ENCODE measurements at places on chromosomes 6 and 20.

DNA sequence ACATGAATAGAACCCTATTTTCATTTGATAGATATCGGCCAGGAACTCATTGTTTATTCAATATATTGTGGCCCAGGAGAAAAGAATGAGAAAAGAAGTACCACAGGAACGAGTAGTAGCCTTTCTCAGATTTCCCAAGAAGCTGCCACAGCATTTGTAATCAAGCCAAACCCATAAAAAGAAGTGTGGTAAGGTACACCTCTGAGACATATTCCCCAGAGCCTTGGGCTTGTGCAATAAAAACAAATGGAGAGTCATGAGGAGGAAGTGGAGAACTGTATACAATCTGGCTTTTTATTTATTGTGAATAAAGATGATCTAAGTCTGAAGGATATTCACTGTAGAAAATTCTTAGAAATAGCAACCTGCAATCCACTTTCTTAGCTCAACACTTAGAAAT, 36.7 kb downstream of the KIF6 start:
- peak; percentile 93 for DNase-seq

- no peak for DNase-seq
Observed at GRCh38 chr6:71332012-71332411, 43.4 kb downstream of the OGFRL1 start.

DNA sequence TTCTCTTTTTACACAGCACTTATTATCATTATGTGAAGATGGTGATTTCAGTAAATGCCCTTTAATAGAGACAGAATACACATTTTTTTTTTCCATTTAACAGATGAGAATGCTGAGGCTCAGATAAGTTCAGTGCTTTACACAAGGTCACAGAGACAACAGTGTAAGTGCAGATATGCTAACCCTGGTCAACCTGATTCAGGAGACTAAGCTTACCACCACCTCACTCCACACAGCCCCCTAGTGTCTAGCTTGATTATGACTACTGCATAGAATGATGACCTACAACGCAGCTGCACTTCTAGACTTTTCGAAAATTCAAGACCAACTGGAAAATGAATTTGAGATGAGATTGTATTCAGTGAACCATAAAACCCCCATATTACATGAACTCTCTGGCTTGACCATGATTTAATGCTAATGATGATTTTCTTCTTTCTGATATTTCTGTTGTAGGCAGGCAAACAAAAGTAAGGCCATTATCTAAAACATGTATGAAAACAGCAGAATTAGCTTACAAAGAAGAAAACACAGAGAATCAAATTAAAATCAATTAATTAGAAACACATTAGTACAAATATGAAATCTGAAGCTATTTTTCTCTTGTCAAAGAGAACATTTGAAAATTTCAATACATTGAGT, 212.1 kb upstream of the PHACTR1 start:
- DNase-seq: no peak

DNA sequence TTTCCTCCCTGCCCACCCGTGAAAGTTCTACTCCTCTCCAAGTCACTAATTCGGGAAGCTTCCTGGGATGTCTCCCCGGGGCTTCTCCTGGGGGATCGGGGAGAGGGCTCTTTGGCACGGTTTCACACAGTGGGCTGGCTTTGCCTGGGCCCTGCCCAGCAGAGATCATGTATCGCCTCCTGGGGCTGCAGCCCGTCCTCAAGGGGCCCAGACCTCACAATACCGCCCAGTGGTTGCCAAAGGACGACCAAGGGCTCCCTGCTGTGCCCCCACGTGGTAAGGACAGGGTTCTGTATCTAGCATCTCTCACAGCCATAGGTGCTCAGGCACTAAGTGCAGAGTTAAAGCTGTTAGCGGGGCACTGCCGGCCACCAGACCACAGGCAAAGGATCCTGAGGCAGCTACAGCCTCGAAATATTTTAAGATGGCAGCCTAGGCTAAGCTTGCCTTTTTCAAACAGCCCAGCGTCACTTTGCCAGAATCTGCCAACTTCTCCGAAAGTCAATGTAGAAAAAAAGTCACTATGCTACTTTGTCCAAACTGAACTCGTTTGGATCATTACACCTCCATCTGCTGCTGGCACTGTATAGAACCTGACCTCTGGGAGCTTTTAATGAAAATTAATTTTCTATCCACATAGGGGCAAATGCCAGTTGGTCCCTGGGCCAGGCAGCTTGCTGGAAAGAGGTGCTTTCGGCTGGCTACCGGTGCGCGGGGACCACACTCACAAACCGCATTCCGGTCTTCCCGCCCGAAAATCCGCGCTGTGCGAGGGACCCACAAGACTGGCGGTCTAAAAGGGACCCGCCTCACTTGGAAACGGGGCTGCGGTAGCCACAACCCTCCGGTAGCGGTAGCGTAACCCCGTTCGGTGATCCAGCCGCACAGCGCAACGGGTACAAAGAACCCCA, 1.3 kb upstream of the NNAT start:
- DNase-seq: no peak

DNA sequence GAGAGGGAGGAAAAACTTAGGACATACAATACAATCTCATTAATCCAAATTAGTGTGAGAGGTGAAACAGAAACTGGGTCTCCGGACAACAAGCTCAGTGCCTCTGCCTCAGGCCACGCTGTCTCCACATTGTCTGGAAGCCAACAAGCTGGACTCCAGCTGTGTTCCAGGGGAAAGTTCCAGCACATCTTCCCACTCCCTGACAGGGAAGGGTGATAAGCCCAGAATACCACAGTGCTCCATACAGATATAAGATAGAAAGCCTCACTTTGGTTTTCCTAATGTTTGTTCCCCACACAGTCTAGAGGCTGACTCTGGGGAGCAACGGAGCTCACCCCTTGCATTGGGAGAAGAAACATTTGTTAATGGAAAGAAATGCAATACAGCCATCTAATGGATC, 117.1 kb upstream of the SPTLC3 start:
- no peak for DNase-seq

DNA sequence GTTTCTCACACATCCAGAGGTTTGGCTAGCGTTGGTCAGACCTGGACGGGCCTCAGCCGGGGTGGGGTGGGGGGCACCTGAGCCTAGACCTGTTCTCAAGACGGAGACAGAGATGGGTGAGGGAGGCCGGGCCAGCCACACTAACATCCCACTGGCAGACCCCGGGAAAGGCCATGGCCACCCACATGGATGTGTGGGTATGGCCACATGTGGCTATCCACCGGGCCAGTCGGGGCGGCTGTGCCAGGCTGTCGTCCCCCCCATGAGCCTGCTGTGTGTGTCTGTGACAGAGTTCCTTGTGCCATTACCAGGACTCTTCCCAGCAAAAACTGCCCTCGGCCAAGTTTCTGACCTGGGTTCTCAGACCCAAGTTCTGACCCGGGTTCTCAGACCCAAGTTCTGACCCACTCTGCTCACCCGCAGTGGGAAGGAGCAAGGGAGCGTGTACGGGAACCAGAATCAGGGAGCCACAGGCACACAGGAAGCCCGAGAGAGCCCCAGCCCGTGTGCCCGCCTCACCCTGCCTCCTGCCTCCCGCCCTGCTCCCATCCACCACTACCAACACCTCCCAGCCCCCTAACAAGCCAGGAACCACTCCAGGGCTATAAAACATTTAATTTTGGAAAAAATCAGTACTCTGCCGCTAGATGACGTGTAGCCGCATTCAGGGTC, 255.5 kb downstream of the TAF4 start:
- no peak for DNase-seq

- peak; percentile 28 for DNase-seq
Observed at GRCh38 chr6:24766680-24767462, 7.9 kb upstream of the GMNN start.

DNA sequence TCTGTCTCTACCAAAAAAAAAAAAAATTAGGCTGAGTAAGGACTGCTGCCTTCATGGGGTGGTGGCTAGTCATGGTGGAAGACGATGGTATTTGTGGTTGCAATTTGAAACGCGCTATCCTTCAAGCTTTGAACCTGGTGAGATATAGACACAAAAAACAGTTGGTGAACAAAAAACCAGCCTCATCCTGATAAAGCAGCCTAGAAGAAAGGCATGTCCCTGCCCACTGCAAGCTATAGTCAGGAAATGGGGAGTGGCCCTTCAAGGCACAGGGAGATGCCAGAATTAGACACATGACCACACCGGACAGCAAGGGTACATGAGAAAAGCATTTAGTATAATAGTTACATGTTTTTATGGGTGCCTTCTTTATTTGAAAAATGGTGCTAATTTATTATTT, 193.6 kb downstream of the NFATC2 start:
- DNase-seq: no peak

DNA sequence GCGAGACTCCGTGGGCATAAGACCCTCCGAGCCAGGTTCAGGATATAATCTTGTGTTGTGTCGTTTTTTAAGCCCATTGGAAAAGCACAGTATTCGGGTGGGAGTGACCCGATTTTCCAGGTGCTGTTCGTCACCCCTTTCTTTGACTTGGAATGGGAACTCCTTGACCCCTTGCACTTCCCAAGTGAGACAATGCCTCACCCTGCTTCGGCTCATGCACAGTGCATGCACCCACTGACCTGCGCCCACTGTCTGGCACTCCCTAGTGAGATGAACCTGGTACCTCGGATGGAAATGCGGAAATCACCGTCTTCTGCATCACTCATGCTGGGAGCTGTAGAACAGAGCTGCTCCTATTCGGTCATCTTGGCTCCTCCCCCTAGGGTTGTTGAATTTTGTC, 307.7 kb upstream of the DEFB115 start:
- DNase-seq: no peak

- no peak for DNase-seq
Observed at GRCh38 chr6:107495971-107496370, 6.1 kb downstream of the SOBP start.

DNA sequence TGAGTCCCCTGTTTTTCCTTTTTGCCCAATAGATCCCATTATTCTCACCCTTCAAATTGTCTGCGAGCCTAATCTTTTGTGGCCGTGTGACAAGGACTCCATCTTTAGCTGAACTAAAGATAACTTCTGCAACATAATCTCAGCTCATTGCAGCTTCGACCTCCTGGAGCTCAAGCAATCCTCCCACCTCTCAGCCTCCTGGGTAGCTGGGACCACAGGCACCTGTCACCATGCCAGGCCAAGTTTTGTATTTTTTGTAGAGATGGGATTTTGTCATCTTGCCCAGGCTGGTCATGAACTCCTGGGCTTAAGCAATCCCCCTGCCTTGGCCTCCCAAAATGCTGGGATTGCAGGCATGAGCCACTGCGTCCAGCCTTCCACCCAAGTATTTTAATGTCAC, 161.0 kb downstream of the GJA1 start:
- DNase-seq: no peak

GRCh38 chr6:9517806-9518205, 897.1 kb downstream of the TFAP2A start:
- no peak for DNase-seq

GRCh38 chr6:27582928-27583725, 110.2 kb upstream of the ZNF184 start:
- DNase-seq: peak; percentile 21

- DNase-seq: peak; percentile 80
Observed at GRCh38 chr6:3390698-3391097, 66.2 kb downstream of the SLC22A23 start.

GRCh38 chr6:6946206-6947155, 161.3 kb upstream of the RREB1 start:
- no peak for DNase-seq

DNA sequence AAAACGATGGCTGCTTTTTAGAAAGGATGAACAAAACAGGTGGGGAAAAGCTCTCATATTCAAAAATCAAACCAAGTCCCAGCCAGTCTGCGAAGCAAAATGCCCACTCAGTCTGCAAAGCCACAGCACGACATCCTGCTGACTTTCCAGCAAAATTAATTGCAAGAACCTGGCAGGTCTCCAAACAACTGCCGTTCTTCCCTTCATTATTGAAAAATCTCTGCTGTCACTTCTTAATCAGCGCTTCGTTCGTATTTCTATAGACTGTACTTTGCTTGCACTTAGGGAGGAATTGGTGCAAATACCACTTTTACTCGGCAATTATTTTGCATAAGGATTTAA, 222.4 kb downstream of the CBLN4 start:
- DNase-seq: no peak

GRCh38 chr20:50559149-50559548, 49.0 kb downstream of the PTPN1 start:
- DNase-seq: no peak

DNA sequence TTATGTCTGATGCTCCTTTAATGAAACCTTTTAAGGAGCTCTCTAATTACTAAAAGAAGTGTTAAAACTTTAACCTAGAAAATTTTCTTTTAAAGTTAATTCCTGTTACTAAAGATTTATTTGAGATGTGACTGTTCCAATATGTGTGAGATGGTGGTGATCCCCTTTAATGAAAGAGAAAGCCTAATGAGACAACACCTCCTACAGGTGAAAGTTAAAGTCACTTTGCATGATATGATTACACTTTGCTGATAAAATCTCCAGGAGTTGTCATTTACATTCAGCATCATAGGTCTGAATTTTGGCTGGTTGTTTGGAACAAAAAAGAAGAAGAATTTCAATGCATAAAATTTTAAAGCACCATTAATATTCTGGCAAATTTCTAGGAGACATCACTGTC, 307.4 kb downstream of the TRDN start:
- DNase-seq: no peak

GRCh38 chr6:31270788-31271640, 878 bp downstream of the HLA-C start:
- DNase-seq: no peak

Data from fibroblast of skin of left quadriceps (primary cell).